ENCODE measurements at places on chromosomes 2 and 18. TPM values are rescaled to one million over a fixed set of nuclear protein-coding genes. Genes with fewer than 3 reads are reported as not detected.

FAM228A gene
- total RNA-seq, result 0.10 TPM

TMEFF2 gene
- not detected for total RNA-seq

CIB4 gene
- total RNA-seq, result not detected

TTR gene
- not detected for total RNA-seq

ACTR2 gene
- 109 TPM for total RNA-seq

REG1B gene
- not detected for total RNA-seq

ABCB6 gene
- total RNA-seq, result 18.9 TPM

POTEC gene
- not detected for total RNA-seq

YIPF4 gene
- 21.8 TPM for total RNA-seq

All from vein endothelial cell (primary cell).